ENCODE measurements at places on chromosomes 12 and 14.

DNA sequence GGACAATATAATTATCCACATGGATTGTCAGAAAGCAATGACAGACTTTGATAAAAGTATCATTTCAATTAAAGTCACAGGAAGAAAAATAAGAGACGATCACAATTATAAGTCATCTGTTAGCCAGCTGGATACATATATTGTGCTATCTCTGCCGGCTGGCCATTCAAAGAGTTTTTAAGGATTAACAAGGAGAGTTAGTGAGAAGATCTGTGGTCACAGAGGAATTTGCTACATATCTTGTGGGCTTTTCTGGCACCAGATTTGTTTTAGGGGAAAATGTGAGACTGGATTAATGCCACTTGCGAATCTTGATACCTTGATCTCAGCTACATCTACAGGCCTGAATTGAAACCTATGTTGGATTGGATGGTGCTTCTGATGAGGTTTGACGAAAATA, 90.9 kb upstream of the MANSC4 start:
- no peak for DNase-seq

DNA sequence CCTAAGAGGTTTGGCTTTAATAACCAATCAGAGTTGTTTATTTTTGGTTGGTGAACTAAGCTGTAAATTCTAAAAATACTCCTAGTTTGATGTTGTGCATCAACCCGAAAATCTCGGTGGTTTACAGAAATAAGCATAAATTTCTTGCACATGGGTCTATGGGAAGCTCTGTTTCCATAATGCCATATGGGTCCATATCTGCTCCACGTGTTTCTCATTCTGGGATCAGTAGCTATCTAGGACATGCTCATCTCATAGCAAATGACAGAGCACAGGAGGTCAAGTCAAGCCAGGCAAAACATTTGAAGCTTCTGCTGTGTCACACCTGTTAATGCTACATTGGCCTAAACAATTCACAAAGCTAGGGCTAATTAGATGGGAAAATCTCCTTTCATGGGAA, 23.1 kb downstream of the NUP37 start:
- no peak for DNase-seq

DNA sequence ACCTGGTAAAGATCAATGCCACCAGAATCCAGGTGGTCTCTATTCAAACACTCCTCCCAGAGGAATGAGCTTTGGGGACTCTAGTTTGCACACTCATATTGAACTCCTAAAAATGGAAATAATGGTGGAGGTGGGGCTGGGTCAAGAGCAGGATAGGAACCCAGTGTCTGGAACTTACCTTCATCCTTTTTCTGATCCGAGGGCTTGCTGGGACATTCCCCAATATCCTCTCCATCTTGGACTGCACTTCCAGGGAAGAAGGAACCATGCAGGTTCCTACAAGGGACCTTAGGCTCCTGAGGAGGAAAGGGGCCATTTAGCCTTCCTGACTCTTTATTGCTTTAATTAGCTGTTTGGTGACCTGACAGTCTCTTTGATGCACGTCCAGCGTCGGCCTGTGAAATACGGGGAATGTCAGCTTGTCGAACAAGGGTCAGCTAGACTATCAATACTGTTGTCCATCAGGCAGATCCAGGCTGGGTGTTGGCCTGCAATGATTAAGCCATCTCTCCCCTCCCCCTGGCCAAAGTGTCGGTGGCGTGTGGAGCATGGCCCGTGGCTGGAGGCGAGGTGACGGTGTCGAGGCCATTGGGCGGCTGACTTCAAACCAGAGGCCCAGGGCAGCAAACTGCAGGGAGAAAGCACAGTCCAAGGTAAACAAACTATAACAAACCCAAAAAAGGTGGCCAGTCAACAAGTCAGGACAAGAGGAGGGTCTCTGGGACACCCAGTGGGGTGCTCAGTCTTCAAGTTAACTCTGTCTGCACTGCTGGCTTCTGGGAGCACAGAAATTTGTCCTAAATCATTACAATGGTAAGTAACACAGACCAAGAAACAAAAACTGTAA, 405.2 kb upstream of the TBX3 start:
- DNase-seq: no peak

DNA sequence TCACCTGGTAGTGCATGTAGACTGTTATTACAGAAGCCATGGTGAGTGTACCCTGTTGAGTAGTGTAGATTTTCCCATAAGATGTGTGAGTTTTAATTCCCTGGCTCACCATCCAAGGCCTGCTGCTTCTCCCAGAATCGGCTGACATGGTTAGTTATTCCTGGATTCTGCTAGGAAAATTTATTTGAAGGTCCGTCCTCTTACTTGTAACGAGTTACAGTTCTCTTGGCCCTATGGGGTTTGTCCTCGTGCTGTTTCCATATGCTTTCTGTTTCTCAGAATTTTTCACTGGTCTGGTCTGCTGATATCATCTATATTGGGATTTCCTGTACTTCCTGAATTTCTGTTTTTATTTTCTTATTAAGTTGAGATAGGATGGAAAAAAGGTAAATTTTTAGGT, 423.3 kb upstream of the RGS6 start:
- DNase-seq: no peak

GRCh38 chr14:102873131-102873530, 49.3 kb upstream of the AMN start:
- no peak for DNase-seq

DNA sequence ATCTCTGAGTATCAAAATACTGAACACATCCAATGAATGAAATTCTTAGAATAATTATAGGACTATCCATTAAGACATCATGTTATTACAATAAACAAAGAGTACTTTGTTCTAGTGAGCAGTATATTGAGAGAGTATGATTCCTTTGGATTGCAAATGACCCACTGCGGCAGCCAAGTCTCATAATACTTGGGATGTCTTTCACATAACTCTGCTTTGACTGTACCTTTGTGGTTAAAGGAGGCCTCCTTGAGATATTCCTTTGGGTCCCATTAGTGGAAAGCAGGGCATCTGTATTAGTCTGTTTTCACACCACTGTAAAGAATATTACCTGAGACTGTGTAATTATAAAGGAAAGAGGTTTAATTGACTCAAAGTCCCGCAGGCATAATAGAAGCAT, 593.8 kb downstream of the TRHDE start:
- no peak for DNase-seq

DNA sequence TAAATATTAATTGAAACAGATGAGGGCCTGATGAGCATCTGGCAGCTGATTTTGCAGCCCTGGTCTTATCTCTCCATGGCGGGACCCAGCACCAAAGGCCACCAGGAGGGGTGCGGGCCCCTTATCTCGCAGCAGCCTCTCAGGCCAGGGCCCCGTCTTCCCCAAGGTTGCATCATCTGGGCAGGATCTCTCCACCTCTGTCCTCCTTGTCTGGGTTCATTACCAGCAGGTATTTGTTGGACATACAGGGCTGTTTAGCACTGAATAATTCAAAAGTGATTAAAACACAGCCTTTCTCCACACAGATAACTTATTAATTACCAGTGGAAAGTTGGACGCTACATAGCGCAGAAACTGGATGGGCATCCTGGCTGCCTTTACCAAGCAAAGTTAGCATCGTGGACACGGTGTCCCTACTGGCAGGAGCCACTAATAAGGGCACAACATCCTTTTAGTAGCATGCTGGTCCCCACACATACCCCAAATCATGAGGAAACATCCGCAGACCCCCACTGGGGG, 25.8 kb downstream of the TMEM120B start:
- DNase-seq: no peak

- DNase-seq: no peak
Measured at GRCh38 chr12:114945351-114945750, 261.4 kb upstream of the TBX3 start.

DNA sequence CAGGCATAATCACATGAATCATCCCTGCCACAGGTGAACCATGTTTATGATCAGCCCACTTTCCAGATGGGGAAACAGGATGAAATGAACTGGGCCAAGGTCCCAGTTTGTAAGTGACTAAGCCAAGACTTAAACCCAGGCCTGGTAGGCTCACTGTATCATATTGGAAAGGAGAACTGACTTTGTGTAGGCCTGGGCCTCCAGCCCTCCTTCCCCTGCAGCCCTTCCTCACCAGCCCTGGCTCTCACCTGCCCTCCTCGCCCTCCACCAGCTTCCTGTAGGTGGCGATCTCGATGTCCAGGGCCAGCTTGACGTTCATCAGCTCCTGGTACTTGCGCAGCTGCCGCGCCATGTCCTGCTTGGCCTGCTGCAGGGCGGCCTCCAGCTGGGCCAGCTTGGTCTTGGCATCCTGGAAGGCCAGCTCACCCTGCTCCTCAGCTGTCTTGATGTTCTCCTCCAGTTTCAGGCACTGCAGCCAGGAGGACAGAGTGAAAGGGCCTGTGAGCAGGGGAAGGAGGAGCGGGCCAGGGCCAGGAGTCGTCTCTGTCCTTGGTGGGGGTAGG, 19.8 kb downstream of the KRT80 start:
- no peak for DNase-seq

DNA sequence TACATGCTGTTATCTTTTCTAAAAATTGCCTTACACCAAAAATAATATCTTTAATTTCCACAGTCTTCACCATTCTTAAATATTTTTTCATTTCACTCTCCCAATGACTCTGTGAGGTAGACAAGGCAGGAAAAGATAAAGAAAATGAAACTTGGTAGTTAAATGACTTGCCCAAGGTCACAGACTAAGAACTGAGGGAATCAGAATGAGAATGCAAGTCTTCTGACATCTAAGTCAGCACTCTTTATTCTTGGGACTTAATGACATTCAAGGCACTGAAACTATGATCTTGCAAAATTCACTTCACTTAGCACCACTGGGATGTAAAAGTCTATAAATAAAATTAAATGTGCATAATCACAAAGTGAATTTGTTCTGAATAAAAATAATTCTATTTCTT, 104.5 kb downstream of the SLC2A13 start:
- DNase-seq: no peak

- no peak for DNase-seq
Measured at GRCh38 chr12:94570161-94570560, 80.2 kb downstream of the TMCC3 start.

GRCh38 chr12:95231190-95231589, 13.6 kb downstream of the VEZT start:
- DNase-seq: no peak
